CD4-positive, alpha-beta T cell treated with Interleukin-4 for 1 hour (primary cell): ENCODE measurements at places on chromosomes 6 and 20.

- DNase-seq: peak; percentile 86
Observed at GRCh38 chr6:30453508-30454116, 35.7 kb upstream of the HLA-E start.

DNA sequence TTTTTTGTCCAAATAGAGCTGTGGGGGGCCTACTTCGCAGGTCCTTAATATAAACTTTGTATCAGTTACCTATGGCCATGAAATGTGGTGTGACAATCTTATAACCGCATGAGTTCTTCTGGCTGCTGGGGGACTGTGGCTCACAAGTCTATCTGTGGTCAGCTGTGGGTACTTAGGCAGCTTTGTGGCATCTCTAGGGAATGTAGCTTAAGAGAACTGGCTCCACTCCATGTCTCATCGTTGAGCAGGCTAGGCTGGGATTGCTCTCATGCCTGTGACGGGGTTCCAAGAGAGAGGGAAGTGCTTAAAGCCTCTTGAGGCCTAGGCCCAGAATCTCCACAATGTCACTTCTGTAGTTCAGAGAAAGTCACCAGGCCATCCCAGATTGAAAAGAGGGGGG, 140.5 kb downstream of the BTBD3 start:
- DNase-seq: no peak

DNA sequence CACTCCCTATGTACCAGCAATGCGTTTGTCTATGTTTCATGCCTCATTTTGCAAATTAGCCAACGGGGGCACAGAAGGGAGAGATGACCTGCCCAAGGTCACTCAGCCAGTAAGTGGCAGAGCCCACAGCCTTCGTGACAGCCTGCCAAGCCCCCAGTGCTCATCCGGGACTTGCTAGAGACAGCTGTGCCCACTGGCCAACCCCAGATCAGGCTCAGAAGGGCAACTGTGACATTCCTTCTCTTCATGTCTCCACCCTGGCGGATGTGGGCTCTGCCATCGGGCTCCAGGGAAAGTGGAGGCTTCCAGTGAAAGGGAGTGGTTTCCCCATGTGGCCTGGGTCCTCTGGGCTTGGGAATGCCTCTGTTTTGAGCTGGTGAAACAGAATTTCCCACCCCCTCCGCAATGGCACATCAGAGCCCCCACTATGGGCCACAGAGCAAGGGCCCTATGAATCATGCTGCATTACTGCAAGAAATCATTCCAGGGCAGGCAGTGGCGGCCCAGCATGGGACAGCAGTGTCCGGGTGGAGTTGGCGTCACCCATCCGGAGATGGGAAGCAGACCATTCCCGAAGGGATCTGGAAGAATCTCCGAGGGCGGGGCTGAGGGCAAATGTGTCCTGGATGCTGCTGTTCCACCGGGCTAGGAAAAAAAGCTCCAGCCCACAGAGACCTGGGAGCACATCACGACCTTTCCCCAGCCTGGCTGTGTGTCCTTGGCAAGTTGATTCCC, 9.1 kb downstream of the RSPO4 start:
- DNase-seq: no peak

DNA sequence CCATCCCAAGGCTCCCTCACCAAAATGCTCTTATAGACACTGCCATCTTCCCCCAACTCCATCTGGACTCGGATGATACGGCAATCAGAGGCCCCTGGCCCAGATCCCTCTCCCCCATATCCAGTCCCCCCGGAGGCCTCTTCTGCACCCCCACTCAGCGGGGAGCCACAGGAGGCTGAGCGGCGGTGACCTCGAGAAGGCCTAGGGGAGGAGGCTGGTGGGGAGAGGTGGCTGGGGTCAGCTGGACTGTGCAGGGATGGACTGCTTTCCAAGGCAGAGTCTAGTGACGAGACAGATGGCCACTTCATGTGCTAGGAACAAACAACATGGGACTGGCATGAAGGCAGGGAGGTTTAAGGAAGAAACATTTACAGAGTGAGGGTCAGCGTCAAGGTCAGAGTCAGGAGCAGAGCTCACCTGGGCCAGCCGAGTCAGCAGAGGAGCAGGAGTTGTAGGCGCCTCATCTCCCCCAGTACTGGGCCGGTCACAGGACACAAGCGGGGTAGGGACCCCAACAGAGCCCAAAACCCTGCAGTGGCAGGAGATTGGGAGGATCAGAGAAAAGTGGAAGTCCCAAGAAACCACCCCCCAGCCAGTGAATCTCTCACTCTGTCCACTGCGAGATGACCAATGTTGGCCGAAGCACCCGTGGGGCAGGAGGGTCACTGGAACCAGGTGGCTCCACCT, 3.7 kb downstream of the PFDN6 start:
- no peak for DNase-seq

GRCh38 chr6:37580176-37580955, 80.7 kb upstream of the CCDC167 start:
- no peak for DNase-seq

GRCh38 chr20:44166008-44166407, 21.0 kb downstream of the JPH2 start:
- no peak for DNase-seq

DNA sequence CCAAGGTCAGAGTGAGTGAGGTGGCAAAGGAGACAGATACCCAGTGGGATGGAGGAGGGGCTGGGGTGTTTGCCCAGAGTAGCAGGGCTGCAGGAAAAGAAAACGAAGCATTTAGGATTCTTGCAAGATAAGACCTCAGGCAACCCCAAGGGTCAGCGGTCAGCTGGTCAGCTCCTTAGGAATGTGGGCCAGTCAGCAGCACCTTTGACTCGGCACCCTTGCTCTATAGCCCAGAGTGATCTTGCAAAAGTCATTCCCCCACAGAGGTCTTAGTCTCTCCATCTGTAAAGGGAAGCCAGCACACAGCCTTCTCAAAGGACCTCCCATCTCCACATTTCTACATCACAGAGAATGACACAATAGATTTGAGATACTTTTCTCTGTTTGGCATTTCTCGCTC, 56.7 kb downstream of the VEGFA start:
- DNase-seq: no peak

GRCh38 chr20:44154521-44155001, 32.4 kb downstream of the JPH2 start:
- DNase-seq: no peak

- DNase-seq: no peak
Observed at GRCh38 chr6:56525974-56526789, 116.5 kb downstream of the DST start.

GRCh38 chr6:69942485-69942884, 76.1 kb downstream of the COL19A1 start:
- DNase-seq: no peak
